ENCODE measurements at places on chromosomes 16 and 17. TPM values are rescaled to one million over a fixed set of nuclear protein-coding genes. Genes with fewer than 3 reads are reported as not detected.

The SYT17 gene
- total RNA-seq, result 7.4 TPM

GRCh38 chr16:8585041-8585440 is 5.3 kb downstream of the TMEM114 start:
- DNase-seq, result no peak

GRCh38 chr17:5304636-5305035 is 22.6 kb downstream of the RABEP1 start:
- no peak for DNase-seq

GRCh38 chr17:39122991-39123390 is 28.4 kb downstream of the PLXDC1 start:
- DNase-seq, result no peak

- DNase-seq, result no peak
Measured at GRCh38 chr16:68296291-68296690, 14.5 kb downstream of the SLC7A6OS start.
